ENCODE measurements at places on chromosomes 5 and 9.

- DNase-seq = no peak
Measured at GRCh38 chr9:122389799-122390481, 19.1 kb downstream of the PTGS1 start.

GRCh38 chr5:50717651-50718050, 51.2 kb downstream of the PARP8 start:
- DNase-seq = no peak

DNA sequence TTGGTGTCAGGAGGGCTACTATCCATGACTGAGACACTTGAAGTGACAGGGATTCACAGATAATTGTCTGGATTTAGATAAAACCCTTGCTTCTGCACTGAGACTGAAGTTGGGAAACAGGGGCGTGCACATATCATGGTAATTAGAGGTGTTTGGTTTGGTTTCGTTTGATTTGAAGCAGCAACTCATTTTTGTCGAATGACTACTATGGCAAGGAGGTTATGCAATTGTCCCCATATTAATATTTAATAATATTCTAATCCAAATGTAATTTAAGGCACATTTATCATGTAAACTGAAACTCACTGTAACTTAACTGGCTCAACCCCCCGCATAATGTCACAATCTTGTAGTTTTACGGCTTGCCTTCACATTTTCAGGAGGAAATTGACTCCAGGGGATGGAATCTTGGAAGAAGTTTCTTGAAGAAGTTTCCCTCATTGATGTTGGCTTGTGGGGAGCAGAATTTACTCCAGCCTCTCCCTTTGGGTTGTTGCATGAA, 12.5 kb downstream of the ZNF366 start:
- DNase-seq = peak; percentile 87

DNA sequence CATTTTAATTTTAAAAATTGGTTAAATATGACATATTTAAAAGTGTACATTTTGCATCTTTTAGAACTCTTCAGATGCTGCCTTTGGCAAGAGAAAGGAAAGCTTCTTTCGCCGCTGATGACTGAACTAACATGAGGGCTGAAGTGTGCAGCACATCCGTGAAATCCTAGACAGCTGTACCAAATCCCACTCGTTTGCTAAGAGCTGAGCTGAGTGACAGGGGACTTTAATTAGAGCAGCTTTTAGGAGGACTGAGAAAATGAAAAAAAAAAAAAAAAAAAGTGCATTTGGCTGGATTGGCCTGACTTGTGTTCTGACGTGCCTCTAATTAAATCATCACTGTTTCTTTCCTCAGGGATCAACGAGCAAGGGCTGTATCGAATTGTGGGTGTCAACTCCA, 271.3 kb downstream of the ARHGAP26 start:
- no peak for DNase-seq

- DNase-seq = no peak
Measured at GRCh38 chr5:175491223-175491622, 12.9 kb downstream of the SFXN1 start.

- no peak for DNase-seq
Measured at GRCh38 chr9:113299800-113300292, 3.3 kb downstream of the RNF183 start.

All from AG10803 (cell line).